ENCODE measurements at places on chromosomes 12 and 14. TPM values are rescaled to one million over a fixed set of nuclear protein-coding genes. Genes with fewer than 3 reads are reported as not detected.

NKX2-1 gene
- not detected for total RNA-seq

AQP6 gene
- total RNA-seq: 0.79 TPM

TTC6 gene
- total RNA-seq: not detected

A2ML1 gene
- total RNA-seq: not detected

DNA sequence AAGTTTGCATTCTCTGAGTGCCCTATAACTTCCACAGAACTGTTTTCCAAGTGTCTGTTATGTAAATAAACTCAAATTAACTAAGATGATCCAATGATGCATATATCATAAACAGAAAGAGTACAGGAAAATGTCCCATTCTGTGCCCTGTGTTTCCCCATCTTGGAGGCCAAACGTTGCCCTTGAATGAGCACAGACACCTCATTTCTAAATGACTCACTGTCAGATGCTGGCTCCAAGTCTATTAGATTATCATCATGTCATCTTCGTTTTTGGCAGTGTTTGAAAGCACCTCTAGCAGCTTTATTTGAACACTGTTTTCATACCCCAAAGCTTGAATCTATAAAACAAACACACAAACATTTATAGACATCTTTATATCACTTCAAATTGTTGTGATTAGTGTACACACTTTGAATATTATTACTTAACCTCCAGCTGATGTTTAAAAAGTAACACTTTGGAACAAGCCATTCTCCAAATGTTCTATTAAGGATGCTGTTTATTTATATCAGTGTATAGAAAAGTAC, 424.2 kb downstream of the NOVA1 start:
- no peaks in the 10 kb centered on the region for H3K4me1 ChIP-seq
- no peak for DNase-seq
- H3K27ac ChIP-seq: no peak overlapping the region
- H3K36me3 ChIP-seq: no peaks in the 10 kb centered on the region

- peaks cover 17% of the 10 kb centered on the region for H3K4me1 ChIP-seq
- DNase-seq: no peak
- no peak overlapping the region for H3K27ac ChIP-seq
- H3K27me3 ChIP-seq: no peaks in the 10 kb centered on the region
These were observed 10.5 kb upstream of the TMED10 start for GRCh38 chr14:75186953-75187352.

DNA sequence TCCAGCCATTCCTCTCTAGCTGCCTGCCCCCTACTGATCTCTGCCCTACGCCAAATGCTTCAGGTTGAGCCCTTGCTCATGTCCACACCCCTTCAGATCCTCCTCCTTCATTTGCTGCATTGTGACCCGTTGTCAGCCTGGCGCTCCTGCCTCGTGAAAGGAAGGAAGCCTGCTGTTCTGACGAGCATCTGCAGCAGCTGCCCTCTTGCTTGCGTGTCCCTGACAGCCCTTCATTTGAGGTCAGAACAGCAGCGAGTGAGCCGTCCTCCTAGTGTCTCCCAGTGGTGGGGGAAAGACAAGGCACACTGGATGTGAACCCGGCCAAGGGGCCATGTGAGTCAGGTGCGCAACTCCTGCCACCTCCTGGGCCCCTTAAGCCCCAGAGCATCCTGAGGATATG, 3.0 kb upstream of the PIANP start:
- peak; percentile 49 for DNase-seq
- peaks cover 3% of the 10 kb centered on the region for H3K4me1 ChIP-seq
- no peak overlapping the region for H3K27ac ChIP-seq
- H3K4me3 ChIP-seq: no peak overlapping the region
- no peaks in the 10 kb centered on the region for H3K36me3 ChIP-seq

DNA sequence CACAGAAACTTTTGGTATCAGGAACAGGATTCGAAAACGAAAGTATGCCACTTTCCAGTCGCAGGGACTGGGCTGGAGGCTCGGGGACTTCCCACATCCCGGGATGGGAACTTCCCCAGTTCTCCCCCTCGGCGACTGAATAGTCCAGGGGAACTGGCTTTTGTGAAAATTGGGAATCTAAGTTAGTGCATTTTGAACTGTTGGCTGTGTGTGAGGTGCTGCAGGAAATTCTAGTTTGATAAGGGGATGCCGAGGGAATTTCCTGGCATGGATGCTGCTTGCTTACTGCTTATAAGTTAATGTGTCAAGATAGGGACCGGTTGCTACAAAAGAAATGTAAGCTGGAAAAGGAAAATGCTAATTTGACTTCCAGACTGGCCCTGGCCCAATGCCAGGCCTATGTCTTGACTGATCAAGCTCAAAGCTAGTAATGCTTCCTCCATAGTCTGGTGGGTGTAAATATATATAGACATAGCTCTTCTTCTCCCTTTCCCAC, 73.4 kb upstream of the EIF5 start:
- no peaks in the 10 kb centered on the region for H3K27me3 ChIP-seq
- H3K4me3 ChIP-seq: no peak overlapping the region
- H3K36me3 ChIP-seq: no peaks in the 10 kb centered on the region
- H3K4me1 ChIP-seq: no peaks in the 10 kb centered on the region

- H3K36me3 ChIP-seq: no peaks in the 10 kb centered on the region
- H3K4me3 ChIP-seq: no peak overlapping the region
- no peak for DNase-seq
- no peak overlapping the region for H3K27ac ChIP-seq
- H3K27me3 ChIP-seq: no peaks in the 10 kb centered on the region
These were observed 5.9 kb downstream of the RIMBP2 start for GRCh38 chr12:130709971-130710732.

GRCh38 chr12:108308395-108309085, 30.6 kb downstream of the CMKLR1 start:
- DNase-seq: no peak
- H3K27me3 ChIP-seq: no peaks in the 10 kb centered on the region
- H3K36me3 ChIP-seq: no peaks in the 10 kb centered on the region
- no peak overlapping the region for H3K27ac ChIP-seq
- no peaks in the 10 kb centered on the region for H3K4me1 ChIP-seq
- no peak overlapping the region for H3K4me3 ChIP-seq

DNA sequence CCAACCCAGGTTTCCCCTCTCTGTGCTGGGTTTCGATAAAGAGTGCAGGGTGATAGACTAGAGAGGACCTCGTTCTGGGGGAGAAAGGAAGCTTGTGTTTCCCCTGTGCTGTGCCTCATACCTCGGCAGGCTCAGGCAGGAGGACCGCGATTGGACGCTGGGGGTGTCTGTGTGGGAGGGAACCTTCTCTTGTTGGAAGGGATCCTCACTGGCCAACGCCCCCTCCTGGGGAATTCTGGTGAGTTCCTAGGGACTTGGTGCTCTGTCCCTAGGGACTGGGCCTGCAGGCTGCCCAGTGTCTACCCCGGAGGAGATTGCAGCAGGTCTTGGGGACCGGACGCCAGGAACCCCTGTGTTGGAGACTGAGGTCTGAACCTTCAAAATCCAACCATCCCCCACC, 157.4 kb upstream of the PRMT8 start:
- peaks cover 8% of the 10 kb centered on the region for H3K4me1 ChIP-seq
- no peak overlapping the region for H3K27ac ChIP-seq
- no peaks in the 10 kb centered on the region for H3K36me3 ChIP-seq
- no peak overlapping the region for H3K4me3 ChIP-seq

GRCh38 chr12:101698800-101699347, 1.4 kb downstream of the CHPT1 start:
- H3K4me1 ChIP-seq: no peaks in the 10 kb centered on the region
- DNase-seq: no peak
- no peak overlapping the region for H3K4me3 ChIP-seq
- H3K27ac ChIP-seq: no peak overlapping the region

DNA sequence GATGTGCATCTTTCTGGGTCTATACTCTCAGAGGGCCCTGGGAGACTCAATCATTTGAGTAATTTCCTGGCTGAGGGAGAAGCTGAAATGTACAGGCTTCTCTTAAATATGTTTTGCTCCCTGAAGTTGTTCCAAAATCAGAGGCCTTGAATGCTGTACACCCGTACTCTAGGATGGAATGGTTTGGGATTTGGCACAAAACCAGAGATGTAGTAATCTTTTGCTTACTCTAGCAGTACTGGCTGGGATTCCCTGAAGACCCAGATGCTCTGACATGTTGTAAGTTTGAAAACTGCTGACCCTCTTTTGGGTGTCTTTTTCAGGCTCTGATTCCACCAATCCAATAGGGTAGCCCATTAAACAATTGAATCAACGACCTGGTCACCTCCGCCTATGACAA, 10.4 kb downstream of the ACACB start:
- no peak for DNase-seq
- H3K4me3 ChIP-seq: no peak overlapping the region
- H3K36me3 ChIP-seq: no peaks in the 10 kb centered on the region
- no peak overlapping the region for H3K27ac ChIP-seq
- no peaks in the 10 kb centered on the region for H3K27me3 ChIP-seq
- H3K4me1 ChIP-seq: peaks cover 14% of the 10 kb centered on the region

DNA sequence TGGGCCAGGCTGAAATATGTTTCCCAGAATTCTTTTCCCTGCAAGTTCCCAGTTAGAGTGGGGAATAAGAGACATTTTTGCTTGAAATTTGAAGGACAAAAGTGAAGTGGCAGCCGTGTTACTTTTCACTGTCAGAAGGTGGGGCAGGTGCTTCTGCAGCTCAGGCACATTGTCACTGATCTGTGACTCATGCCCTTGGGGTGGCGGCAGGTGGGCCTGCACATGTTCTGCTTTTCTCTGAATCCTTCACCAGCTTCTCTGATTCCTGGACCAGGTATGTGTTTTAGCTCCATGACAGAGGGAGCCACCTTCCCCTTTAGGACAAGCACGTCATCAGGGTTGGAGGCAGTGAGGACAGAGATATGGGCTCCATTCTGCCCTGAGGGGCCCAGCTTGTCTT, 11.7 kb upstream of the KCNA5 start:
- H3K4me3 ChIP-seq: no peak overlapping the region
- H3K4me1 ChIP-seq: no peaks in the 10 kb centered on the region
- H3K27ac ChIP-seq: no peak overlapping the region
- no peaks in the 10 kb centered on the region for H3K36me3 ChIP-seq
